NCI-H1417 (cell line): ENCODE measurements at places on chromosomes 1 and 21.

DNA sequence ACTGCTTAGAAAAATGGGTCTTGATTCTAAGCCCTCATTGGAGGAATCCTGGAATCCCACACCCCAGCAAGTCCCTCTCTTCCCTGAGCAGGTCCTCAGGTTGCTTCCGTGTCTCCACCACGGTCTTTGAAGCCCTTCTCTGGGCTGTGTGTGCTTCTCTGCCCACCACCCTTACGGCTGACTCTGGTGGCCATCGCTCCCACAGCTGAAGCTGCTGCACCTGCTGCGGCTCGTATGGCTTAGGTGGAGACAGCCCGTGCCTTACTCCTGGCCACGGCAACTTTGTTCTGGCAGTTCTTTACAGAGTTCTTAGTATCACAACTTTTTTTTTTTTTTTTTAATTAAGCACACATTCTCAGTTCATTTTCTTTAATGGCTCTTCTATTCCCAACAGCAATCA lies 10.9 kb upstream of the KIF26B start:
- no peak for DNase-seq

- DNase-seq, result no peak
Observed at GRCh38 chr1:40984531-40984930, 5.0 kb downstream of the CTPS1 start.

DNA sequence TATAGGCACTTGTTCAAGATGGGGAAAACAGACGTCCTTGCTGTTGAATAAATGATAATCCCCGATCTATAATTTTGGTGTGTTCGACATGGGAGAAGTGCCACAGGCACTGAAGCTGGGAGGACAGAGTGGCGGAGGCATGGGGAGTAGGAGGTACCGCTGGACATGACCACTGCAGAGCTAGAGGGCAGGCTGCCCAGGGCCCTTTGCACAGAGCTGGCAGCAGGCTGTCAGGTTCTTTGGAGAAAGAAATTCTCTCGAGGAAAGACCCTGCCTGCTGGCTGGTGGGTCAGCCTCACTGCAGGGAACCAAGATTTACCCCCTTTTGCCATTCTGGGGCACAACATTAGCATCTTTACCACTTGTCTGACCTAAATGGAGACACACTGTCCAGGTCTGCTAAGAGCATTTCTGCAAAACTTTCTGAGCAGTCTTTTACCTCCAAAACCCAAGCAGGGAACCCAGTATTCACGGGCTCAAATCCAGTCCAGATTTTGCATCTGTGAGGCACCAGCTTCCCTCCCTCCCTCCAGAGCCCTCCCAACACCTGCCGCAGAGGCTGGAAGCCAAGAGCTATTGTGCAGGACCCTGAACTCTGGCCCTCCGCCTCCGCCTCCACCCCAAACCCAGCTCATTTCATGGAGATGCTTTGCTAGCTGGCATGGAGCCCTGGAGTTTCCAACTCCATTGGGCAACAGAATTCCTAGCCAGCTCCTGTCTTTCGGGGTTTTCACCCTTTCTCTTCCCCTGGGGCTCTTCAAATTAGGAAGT lies 142.3 kb downstream of the PLXNA2 start:
- peak; percentile 81 for DNase-seq

DNA sequence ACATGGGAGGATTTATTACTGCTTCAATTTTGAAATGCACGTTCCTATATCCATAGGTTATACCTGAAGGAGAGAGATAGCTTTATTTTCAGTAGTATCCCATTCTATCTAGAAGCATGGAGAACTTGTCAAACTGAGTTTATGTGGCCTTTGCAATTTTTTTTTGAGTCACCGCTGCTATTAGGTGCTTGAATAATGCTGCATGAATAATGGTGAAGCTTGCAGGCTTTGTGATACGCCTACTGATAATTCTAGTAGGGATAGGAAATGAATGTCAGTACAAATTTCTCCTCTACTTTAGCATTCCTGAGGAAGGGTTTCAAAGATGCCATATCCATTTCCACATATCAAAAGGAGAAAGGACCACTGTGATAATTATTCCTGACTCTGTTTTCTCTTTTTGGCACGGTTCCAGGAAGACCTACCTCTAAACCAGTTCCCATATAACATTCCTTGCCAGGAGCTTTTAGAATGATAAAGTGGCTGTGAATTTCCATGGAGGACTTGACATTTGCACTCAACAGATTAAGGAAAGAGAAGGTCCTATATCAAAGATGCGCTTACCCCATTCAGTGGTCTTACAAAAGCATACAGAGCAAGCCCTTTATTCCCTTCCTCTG lies 83.5 kb downstream of the SPATA46 start:
- no peak for DNase-seq

- no peak for DNase-seq
Observed at GRCh38 chr1:61709908-61710289, 15.0 kb downstream of the TM2D1 start.

DNA sequence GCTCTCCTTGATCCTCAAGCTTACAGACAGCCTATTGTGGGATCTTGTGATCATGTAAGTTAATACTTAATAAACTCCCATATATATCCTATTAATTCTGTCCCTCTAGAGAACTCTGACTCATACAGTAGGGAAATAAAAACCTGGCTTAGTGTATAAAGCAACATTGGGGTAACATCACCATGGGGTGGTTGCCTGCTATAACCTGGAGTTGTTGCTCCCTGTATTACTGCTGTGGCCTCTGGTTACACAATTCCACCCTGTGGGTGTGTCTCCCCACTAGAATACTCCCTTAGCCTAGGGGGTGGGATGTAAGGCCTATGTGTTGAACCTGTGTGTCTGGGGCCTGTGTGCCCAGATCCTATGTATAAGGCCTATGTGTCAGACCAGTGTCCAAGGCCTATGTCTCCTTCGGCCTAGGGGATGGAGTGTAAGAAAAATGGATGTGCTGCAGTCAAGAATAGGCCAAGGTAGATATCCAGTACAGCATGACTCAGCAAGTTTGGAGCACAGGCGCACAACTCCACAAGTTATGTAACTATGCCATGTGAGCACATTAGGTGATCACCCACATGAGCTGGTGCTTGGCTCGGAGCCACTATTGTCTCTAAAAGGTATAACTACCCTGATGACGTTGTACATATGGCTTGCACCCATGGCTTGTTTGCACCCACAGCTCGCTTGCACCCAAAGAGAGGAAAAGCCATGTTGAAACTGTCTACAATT lies 96.8 kb upstream of the C1orf21 start:
- DNase-seq, result no peak

GRCh38 chr1:163137556-163138265 lies 65.0 kb downstream of the RGS5 start:
- no peak for DNase-seq

- DNase-seq, result no peak
Observed at GRCh38 chr1:193856261-193856660, 669.8 kb upstream of the B3GALT2 start.

GRCh38 chr1:232329103-232329813 lies 300.7 kb downstream of the SIPA1L2 start:
- no peak for DNase-seq

- DNase-seq, result peak; percentile 73
Observed at GRCh38 chr1:193185901-193186731, at the start of gene B3GALT2. TSS of gene B3GALT2 (minus strand) at chr1:193186613. CDS start at chr1:193181562, 5,051 bp downstream.

DNA sequence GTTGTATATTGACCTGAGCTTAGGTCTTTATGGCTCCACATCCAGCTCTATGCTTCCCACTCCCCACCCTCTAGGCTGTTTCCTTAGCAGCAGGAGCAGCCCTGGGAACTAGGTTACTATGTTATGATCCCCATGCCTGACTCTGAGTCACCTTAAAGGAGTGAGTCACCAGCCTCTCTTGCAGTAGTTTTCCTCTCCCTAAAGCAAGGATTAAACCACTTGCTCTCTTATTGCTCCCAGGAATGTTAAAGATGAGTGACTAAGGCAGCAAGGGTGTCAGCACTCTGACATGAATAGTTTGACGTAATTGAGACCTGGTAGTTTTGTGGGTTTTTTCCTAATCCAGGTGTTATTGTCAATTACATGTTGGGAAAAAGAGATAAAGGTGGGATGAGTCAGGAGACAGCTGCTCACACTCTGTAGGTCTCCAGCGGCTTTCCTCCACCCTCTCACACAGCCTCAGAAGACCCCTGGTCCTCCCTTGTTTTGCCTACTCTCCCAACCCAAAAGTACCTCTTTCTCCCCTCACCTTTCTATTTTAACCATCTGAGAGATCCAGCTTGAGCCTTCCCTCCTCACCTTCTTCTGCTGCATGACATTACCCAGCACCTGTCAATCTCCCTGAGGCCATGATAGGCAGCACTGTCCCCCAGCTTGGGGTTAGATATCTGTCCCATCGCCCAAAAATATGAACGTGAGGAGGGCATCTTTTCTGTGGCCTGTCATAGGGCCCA lies 369.1 kb upstream of the VAMP3 start:
- DNase-seq, result no peak

DNA sequence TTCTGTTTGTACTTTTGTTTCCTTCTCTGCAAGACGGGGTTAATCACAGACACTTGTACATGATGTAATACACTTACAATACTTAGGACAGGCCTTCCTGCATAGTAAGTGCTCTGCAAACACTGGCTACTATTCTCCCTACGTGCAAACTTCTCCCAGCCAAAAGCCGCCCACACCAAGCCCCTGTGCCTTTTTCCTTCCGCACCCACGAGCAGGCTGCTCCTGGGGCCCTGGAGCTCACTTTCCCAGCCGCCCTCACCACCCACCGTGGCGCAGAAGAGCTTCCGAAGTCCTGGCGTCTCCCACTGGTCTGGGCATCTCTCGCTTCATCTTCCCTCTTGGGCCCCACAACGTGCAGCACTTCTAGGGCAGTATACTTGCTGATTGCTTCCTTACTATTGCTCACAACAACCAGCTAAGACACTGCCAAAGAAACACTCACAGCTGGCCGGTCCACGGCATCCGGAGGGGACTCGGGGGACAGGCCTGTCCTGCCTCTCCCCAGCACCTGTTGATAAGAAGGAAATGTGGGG lies 22.5 kb upstream of the GPR157 start:
- DNase-seq, result no peak

- no peak for DNase-seq
Observed at GRCh38 chr1:31432592-31433395, 19.8 kb downstream of the SERINC2 start.

DNA sequence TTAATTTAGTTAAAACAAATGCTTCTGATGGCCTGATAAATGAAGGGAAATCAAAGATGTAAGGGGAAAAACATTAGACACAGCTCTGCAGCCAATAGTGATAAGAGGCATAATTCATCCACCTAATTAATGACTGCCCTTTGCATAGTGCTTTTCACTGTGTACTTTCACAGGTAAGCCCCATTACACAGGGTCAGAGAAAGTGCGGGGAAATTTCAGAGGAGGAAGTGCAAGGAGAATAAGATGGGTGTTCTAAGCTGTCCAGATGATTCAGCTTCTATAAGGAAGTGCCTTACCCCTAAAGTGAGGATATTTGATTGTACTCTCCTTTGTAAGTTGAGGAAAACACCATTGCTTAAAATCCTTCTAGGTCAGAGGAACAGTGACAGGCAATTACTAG lies 88.0 kb downstream of the NR5A2 start:
- DNase-seq, result no peak

- DNase-seq, result peak; percentile 24
Observed at GRCh38 chr1:101323535-101323934, 86.7 kb downstream of the S1PR1 start.

DNA sequence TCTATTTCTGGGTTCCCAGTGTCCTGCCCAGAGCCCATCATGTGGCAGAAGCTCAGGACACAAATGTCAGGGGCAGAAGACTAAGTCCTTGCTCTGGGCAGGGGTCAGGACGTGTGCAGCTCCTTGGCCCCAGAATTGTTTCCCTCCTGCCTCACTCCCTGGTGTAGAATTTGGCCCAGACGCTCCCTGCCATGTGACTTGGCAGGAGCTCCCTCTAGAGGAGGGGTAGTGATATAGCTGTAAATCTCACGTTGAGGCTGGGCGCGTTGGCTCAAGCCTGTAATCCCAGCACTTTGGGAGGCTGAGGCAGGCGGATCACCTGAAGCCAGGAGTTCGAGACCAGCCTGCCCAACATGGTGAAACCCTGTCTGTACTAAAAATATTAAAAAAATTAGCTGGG lies 91.2 kb downstream of the UBIAD1 start:
- peak; percentile 38 for DNase-seq

- DNase-seq, result no peak
Observed at GRCh38 chr1:178263341-178263740, 169.4 kb downstream of the RASAL2 start.

DNA sequence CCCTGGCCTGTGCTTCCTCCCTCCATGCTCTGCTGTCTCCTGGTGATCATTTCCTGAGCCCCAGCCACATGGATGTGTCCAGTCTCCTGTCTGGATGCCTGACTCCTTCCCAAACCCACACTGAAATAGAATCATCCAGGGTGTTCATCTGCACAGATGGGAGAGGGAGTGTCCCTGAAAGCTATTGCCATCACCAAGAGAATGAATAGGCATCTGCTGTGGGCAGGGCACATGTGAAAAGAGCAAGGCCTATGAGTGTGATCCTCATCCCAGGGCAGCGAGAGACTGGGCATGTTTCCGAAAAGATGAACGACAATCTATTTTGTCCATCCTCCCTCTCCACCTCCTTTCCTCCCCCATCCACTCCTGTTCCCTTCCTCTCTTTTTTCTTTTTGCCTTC lies 5.0 kb downstream of the IGSF21 start:
- no peak for DNase-seq

DNA sequence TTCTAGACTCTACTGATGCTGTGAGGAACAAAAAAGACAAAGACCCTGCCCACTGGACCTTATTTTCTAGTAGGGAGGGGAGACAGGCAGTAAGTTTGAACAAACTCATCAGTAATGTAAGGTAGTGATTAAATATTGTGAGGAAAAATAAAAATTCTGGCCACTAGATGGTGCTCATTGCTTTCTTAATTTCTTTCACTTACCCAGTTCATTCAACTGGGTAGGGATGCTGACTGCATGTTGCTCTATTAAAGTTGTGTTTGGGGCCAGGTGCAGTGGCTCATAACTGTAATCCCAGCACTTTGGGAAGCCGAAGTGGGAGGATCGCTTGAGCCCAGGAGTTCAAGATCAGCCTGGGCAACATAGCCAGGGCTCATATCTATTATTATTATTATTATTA lies 6.3 kb upstream of the KYAT3 start:
- DNase-seq, result peak; percentile 88

- no peak for DNase-seq
Observed at GRCh38 chr1:183129921-183130690, 56.0 kb upstream of the LAMC2 start.

- DNase-seq, result peak; percentile 78
Observed at GRCh38 chr1:75615613-75616435, 4.9 kb upstream of the SLC44A5 start.

DNA sequence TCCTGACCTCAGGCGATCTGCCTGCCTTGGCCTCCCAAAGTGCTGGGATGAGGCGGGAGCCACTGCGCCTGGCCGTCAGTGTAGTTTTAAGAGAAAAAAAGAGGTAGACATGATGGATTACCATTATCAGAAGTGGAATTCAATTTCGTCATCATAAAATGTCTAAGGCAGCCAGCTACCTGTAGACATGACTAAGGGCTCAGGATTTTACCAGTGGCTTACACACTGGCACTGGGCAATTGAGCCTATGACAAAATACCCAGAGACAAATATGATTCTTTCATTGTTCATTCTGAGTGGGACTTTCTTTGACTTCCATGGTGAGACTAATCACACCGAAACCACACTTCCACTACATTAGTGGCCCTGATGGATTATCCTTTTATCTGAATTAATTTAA lies 181.5 kb downstream of the GABPA start:
- no peak for DNase-seq

GRCh38 chr1:178723546-178723945 lies 1.5 kb upstream of the RALGPS2 start:
- DNase-seq, result no peak
